ENCODE measurements at places on chromosomes 4 and X.

- no peak for DNase-seq
Observed at GRCh38 chr4:40909363-40909876, 159.7 kb downstream of the NSUN7 start.

GRCh38 chr4:36133658-36134057 is 110.7 kb downstream of the ARAP2 start:
- no peak for DNase-seq

DNA sequence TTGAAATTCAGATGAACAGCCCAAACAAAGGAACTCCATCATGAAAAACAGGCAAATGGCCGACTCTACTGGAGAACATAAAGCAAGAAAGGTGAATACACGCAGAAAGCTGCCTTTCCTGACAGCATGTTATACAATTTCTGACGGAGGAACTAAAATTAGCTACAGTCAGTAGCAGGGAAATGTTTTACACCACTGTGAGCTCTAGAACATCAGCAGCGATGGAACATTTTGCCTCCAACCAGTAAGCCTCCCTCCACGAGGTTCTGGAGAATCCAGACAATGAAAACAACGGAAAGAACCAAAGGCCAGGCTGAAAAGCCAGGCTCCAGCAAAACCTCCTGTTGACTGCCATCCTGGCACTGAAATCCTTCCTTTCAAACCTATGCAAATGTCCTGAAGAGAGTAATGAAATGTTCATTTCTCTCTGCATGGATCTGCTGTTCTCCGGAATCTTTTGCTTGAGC is 78.9 kb downstream of the IRF2 start:
- DNase-seq, result no peak

- no peak for DNase-seq
Observed at GRCh38 chr4:57187246-57187645, 77.1 kb upstream of the IGFBP7 start.

- no peak for DNase-seq
Observed at GRCh38 chrX:28969126-28969525, 381.9 kb downstream of the IL1RAPL1 start.

GRCh38 chr4:17030543-17030942 is 132.1 kb upstream of the LDB2 start:
- no peak for DNase-seq

Data from CD4-positive, alpha-beta T cell treated with Interleukin-15 for 1 hour (primary cell).